ENCODE measurements at places on chromosomes 6 and 20.

DNA sequence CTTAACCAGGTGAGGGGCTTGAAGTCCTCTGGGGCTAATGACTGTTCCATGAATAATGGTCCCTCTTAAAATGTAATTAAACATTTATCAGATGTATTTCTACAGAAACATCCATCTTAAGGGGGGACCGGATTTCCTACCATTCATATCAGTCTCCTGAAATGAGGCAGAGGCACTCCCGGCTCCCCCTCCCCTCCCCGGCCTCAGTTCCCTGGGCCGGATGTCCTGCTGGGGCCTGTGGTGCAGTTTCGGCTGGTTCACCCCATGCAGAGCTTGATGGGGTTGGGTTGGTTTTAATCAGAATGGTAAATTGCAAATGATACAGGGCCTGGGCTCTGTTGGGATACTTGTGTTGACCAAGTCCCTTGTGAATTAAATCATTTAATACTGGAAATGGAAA, 349.4 kb downstream of the PREX1 start:
- no peaks in the 10 kb centered on the region for H3K4me1 ChIP-seq
- DNase-seq: no peak
- H3K4me3 ChIP-seq: no peak overlapping the region
- H3K27ac ChIP-seq: no peak overlapping the region
- H3K36me3 ChIP-seq: no peaks in the 10 kb centered on the region

DNA sequence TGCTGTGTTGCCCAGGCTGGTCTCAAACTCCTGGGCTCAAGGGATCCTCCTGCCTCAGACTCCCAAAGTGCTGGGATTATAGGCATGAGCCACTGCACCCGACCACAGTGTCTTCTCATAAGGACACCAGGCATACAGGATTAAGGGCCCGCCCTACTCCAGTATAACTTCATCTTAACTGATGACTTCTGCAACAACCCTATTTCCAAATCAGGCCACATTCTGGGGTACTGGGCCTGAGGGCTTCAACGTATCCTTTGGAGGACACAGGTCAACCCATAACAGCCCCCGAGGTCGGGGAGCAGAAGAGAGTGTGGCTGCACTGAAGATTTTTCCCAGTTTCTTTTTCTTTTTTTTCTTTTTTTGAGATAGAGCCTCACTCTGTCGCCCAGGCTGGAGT, 39.7 kb downstream of the SUN5 start:
- no peak overlapping the region for H3K4me3 ChIP-seq
- DNase-seq: no peak
- H3K4me1 ChIP-seq: peaks cover 3% of the 10 kb centered on the region
- no peaks in the 10 kb centered on the region for H3K36me3 ChIP-seq
- H3K27me3 ChIP-seq: peaks cover 3% of the 10 kb centered on the region

GRCh38 chr6:31659649-31660380, 763 bp downstream of the C6orf47 start:
- H3K27ac ChIP-seq: peak overlapping the region; percentile 91
- peak overlapping the region; percentile 86 for H3K4me3 ChIP-seq

DNA sequence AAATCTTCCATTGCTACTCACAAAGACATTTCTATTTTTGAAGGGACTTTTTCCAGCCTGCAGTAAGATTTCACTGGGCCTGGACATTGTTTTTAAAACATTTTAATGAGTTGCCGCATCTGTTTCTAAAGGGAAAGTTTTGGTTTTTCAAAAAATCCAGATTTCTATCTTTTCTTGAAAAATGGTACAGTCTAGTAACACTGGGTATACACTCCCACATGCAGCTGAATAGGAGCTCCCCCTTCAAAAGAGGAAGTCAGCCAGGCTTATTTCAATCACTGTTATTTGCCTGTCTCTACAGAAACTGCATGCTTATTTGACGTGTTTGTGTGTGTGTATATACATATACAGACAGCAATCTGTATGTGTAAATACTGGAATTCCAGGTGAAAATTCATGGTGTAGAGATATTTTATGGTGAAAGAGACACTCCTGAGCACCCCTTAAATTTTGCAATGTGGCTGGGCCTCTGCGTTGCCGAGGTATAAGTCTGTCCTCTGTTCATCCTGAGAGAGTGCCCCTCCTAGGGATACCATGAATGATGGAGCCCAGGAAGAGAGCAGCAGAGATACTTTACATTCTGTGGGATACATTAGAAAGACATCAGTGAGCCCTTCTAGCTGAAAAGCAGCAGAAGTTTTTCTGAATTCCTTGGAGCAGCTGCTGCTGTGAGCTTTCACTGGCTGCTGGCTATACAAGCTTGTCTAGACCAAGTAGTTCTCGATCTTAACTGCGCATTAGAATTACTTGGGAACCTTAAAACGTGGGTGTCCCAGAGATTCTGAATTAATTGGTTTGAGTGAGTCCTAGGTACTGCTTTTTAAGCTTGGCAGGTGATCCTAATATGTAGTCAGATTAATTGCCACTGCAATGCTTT, 12.0 kb upstream of the ABRACL start:
- H3K4me3 ChIP-seq: no peak overlapping the region
- peaks cover 33% of the 10 kb centered on the region for H3K4me1 ChIP-seq
- no peaks in the 10 kb centered on the region for H3K36me3 ChIP-seq

DNA sequence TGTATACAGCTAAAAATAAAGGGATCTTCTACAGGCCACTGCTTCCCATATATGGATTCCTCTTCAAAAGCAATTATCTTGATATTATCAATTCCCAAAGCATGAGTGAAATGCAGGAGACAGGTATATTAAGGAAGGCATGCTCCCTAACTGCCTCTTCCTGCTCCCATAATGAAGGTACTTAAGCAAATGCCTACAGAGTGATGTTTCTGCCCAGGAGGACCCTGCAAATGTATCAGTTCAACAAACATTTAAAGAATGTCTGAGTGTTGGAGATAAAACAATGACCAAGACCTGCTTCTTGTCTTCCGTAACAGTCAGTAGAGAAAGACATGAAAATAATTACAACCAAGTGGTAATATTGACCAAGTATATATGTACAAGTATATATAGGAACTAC, 4.2 kb downstream of the UBE2J1 start:
- peak overlapping the region; percentile 99 for H3K27ac ChIP-seq

DNA sequence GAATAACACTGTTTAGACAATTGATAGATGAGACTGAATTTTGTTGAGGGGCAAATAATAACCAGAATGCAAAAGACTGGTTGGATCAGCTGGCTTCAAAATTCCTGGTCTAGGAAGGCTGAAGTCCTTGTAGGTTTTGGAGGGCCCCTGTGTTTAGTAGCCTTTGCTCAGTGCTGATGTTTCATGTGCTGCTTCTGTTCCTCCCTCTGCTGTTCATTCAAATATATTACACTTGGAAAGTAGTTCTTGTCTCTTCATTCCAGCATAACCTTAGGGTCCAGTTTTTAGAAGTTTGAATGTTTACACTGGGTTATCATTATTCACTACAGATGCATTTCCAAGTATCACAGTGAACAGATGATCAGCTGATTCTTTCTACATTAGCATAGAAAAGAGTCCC, 72.5 kb downstream of the FLRT3 start:
- H3K27ac ChIP-seq: no peak overlapping the region
- peaks cover 3% of the 10 kb centered on the region for H3K4me1 ChIP-seq
- no peaks in the 10 kb centered on the region for H3K27me3 ChIP-seq
- DNase-seq: no peak
- H3K36me3 ChIP-seq: peaks cover 2% of the 10 kb centered on the region

- no peaks in the 10 kb centered on the region for H3K27me3 ChIP-seq
- H3K4me1 ChIP-seq: no peaks in the 10 kb centered on the region
- no peak overlapping the region for H3K4me3 ChIP-seq
These were observed 10.5 kb downstream of the VPS16 start for GRCh38 chr20:2851086-2851485.

DNA sequence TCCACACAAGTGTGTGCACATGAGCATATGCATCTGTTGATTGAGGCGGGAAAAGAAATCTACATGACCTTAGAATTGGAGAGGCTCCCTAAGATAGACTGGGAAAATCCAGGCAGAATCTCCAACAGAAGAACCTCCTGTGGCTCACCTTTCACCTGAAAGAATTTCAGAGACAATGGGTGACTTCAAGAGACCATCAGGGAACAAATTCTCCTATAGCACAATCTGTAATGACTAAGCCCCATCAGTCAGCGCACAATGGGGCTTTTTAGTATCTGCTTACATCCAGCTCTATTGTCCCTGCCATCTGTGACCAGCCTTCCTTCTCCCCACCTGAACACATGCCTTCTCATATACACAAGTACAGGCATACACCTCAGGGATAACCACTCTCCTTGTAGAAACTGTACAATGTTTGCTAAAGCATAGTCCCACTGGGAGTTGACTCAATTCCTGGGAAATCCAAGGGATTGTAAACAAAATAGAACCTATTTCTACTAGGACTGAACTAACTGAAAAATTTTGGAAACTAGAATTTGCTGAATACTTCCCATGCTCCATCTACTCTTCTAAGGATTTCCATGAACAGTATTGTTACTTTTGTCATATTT, 150.8 kb upstream of the STXBP5 start:
- H3K4me3 ChIP-seq: no peak overlapping the region
- H3K4me1 ChIP-seq: peaks cover 3% of the 10 kb centered on the region
- DNase-seq: no peak
- no peaks in the 10 kb centered on the region for H3K36me3 ChIP-seq
- no peak overlapping the region for H3K27ac ChIP-seq

GRCh38 chr6:134065706-134066105, 13.3 kb upstream of the SLC2A12 start:
- no peak for DNase-seq
- peaks cover 26% of the 10 kb centered on the region for H3K4me1 ChIP-seq
- no peaks in the 10 kb centered on the region for H3K27me3 ChIP-seq
- H3K36me3 ChIP-seq: no peaks in the 10 kb centered on the region
- no peak overlapping the region for H3K4me3 ChIP-seq

- H3K27me3 ChIP-seq: peaks cover 13% of the 10 kb centered on the region
- no peak for DNase-seq
- no peaks in the 10 kb centered on the region for H3K4me1 ChIP-seq
- H3K4me3 ChIP-seq: no peak overlapping the region
- H3K27ac ChIP-seq: no peak overlapping the region
These were observed 173.5 kb upstream of the IRAK1BP1 start for GRCh38 chr6:78693835-78694234.

DNA sequence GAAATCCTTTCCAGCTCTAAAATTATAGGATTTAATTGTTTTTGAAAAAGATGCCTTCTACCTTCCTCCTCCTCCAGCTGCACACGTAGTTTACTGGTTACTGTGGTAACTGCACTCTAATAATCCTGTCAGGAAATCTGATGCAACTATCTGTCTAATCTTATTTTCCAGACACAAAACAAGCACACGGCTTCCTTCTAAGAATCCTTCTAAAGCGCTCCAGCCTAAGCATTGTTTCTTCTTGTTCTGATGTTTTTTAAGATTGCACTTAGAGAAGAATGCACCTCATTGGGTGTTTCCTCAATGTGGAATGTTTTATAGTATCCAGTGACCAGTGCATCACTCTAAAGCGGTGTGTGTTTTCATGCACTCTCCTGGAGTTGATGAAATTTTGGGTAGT, 63.6 kb downstream of the CARMIL1 start:
- no peak overlapping the region for H3K27ac ChIP-seq
- no peak for DNase-seq
- H3K4me1 ChIP-seq: peaks cover 9% of the 10 kb centered on the region

DNA sequence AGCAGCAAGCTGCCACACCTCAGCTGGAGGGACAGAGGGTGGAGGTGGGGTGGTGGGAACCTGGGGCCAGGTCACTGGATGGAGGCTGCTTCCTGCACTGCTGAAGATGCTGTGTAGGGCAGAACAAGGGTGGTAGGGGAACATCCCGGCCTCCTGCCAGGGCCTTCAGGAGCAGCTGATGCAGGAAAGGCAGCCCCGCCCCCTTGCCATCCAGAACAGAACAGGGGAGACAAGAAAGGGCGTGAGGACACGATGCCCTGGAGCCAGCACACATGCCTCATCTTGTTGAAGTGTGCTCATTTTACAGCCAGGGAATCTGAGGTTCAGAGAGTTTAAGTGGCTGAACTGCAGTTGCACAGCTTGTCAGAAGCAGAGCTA, 43.1 kb upstream of the PHACTR3 start:
- no peak for DNase-seq
- H3K4me1 ChIP-seq: no peaks in the 10 kb centered on the region
- no peak overlapping the region for H3K27ac ChIP-seq
- H3K27me3 ChIP-seq: peaks cover 33% of the 10 kb centered on the region
- H3K36me3 ChIP-seq: no peaks in the 10 kb centered on the region

GRCh38 chr6:75147512-75147911, 58.3 kb downstream of the COL12A1 start:
- DNase-seq: no peak
- no peaks in the 10 kb centered on the region for H3K36me3 ChIP-seq
- no peak overlapping the region for H3K4me3 ChIP-seq
- no peaks in the 10 kb centered on the region for H3K27me3 ChIP-seq
- H3K4me1 ChIP-seq: peaks cover 2% of the 10 kb centered on the region
- no peak overlapping the region for H3K27ac ChIP-seq

DNA sequence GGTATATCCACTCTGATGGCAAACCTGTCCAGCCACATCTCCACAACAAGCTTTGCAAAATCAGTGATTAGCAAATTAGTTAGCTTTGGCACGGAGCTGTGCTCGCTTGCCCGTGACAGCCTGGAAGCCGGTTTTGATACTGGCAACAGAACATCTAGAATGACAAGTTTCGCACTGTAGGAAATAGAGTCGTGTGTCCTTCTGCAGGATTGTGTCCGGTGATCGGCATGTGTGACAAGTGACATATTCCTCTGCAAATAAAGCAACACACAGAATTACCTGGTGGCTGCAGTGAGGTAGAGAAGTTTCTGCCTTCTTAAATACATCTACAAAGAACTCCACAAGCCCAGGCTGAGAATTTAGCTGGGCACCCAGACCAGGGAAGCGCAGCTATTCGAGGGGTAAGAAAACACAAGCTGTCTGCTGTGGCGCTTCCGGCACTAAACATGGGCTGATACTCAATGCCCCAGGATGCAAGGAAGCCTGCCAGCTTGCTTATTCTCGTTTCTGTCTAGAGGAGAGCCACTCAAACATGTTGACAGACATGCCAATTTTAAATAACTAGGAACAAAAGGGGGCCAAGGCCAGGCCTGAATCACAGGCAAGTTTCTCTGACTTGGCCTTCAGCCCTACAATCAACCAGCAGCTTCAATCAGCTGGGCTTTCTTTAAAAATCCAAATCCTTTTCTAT, 22.2 kb downstream of the EIF2S2 start:
- peaks cover 48% of the 10 kb centered on the region for H3K36me3 ChIP-seq
- no peak overlapping the region for H3K4me3 ChIP-seq
- no peaks in the 10 kb centered on the region for H3K27me3 ChIP-seq
- no peaks in the 10 kb centered on the region for H3K4me1 ChIP-seq

DNA sequence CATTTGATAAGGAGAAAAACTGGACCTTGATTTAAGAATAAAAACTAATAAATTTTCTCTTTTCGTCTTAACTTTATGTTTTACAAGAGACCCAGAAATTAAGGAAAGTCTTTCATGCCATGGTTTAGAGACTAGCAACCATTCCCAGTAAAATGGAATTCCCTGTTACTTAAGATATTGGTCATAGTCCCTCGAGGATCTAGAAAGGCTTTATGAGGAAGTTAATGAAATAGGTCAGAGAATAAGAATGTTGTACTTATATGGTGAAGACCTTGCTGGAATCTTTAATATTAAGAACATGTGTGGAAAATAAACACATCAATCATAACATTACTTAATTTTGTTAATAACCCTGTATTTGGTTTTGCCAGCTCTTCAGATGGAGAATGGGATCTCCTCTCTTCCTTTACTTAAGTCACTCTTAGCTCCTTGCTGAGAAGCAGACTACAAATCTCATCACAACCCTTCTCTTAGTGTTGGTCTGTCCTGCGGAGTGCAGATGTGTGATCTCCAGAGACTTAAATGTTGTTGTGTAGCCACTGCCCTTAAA, 382.9 kb downstream of the QKI start:
- H3K4me3 ChIP-seq: no peak overlapping the region
- H3K36me3 ChIP-seq: peaks cover 2% of the 10 kb centered on the region
- no peak overlapping the region for H3K27ac ChIP-seq
- DNase-seq: no peak
- H3K4me1 ChIP-seq: no peaks in the 10 kb centered on the region
- no peaks in the 10 kb centered on the region for H3K27me3 ChIP-seq

Data from mesothelial cell of epicardium (in vitro differentiated cells).